Testis (tissue), 5 donors: ENCODE measurements at places on chromosomes 7 and 10. TPM values are rescaled to one million over a fixed set of nuclear protein-coding genes. Genes with fewer than 3 reads are reported as not detected.
A peak's percentile ranks its signal among the peaks of the same experiment; 100 is the strongest.

DNA sequence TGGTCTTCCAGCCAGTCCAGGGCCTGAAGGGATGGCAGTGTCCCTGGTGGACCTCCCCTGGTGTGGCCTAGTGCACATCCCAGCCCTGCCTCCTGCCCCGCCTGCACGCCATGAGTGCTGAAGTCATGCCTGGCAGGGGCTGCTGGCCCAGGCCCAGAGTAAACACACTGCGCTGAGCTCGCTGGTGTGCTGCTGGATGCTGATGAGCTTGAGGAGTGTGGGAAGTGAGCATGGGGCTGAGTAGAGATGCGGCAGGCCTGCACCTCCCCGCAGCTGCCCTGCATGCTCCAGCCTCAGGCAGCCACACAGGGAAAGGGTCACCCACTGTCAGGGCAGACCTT is 43.2 kb downstream of the HTRA1 start:
- no peak overlapping the region for H3K4me3 ChIP-seq
- no peaks in the 10 kb centered on the region for H3K27me3 ChIP-seq
- DNase-seq = peak; percentile 73
- H3K36me3 ChIP-seq = no peaks in the 10 kb centered on the region
- H3K4me1 ChIP-seq = peaks cover under 1% of the 10 kb centered on the region

The SFR1 gene
- 14.7 TPM for total RNA-seq

- H3K36me3 ChIP-seq = no peaks in the 10 kb centered on the region
- H3K4me1 ChIP-seq = no peaks in the 10 kb centered on the region
These were observed 55.3 kb downstream of the NCAPG2 start for GRCh38 chr7:158649279-158649678.

DNA sequence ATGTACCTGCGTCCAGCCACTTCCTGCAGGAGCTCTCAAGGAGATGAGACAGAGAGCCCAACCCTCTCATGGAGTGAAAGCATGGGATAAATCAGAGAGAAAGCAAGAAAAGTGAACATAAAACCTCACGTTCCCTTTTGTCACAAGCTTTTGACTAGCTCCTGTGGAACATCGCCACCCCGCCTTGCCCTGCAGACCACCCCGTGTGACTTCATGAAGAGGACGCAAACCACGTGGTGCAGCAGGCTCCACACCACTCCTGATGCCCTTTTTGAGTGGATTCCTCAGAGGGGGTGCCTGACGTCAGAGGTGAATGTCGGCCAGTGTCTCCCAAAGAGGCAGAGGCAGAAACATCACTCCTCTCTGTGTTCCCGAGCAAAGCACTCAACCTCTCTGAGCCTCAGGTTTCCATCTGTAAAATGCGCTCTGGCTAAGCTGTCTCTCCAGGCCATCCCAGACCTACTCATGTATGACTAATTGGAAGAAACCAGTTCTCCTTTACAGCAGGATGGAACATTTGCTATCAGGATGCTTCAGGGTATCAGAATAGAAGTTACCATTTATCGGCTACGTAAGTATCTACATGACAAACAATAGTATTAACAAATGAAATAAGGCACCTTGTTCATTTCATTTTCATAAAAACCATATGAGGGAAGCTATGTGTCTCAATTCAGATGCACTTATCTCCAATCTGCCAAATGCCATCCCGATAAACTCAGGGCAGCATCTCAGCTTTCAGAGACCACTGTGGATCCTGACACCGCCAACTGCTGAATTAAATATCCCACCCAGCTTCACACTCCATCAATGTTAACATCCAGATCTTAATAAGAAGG is 5.3 kb downstream of the ZNF488 start:
- H3K4me3 ChIP-seq = no peak overlapping the region

DNA sequence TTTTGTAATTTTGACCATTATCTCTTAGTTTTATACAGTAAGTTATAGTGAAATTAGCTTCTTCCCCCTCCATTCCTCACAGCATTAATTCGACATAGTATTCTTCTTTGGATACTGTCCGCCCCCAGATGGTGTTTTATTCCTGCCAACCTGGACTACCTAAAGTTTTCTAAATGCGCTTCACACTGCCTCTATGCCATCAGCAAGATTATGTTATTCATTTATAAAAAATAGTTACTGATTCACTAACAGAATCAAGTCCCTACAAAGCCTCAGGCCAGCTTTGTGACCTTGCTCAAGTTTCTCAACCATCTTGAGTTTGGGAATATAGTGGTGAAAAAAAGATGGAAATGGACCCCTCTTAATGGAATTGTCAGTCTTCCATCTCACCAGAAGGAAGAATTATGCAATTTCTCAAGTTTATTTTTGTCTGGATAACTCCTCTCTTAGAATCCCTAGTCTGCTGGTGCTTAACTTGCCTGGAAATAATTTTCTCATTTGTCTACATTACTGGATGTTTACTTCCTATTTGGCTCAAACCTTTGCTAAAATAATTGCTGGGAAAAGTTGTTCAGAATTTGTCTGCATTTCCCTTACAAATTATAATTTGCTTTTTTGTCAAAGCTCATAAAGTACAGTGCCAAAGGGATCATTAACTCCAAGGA is 16.7 kb upstream of the FGL2 start:
- no peak overlapping the region for H3K27ac ChIP-seq
- no peaks in the 10 kb centered on the region for H3K27me3 ChIP-seq
- H3K4me3 ChIP-seq = no peak overlapping the region
- H3K36me3 ChIP-seq = no peaks in the 10 kb centered on the region
- H3K4me1 ChIP-seq = no peaks in the 10 kb centered on the region

- H3K27me3 ChIP-seq = no peaks in the 10 kb centered on the region
- no peaks in the 10 kb centered on the region for H3K4me1 ChIP-seq
- H3K27ac ChIP-seq = no peak overlapping the region
- no peak overlapping the region for H3K4me3 ChIP-seq
- no peak for DNase-seq
These were observed 1.4 kb upstream of the ASIC3 start for GRCh38 chr7:151046603-151047573.

DNA sequence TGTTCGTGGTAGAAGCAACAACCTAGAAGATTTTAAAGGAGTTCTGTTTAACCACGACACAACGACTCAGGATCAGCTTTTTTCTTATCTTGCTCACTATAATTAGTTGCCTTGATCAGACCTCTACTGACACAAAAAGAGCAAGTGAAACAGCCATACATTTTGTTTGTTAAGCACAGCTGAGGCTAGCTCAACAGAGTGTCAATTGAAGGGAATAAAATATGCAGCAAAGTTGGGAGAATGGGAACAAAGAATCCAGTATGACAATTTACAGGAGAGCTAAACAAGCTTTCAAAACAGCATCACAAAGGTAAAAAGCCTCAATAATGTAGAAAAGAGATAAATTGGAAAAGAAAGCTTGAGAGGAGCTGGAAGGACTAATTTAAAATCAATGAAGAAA is 40.5 kb upstream of the HERPUD2 start:
- H3K4me1 ChIP-seq = no peaks in the 10 kb centered on the region
- H3K36me3 ChIP-seq = no peaks in the 10 kb centered on the region
- H3K4me3 ChIP-seq = no peak overlapping the region
- H3K27ac ChIP-seq = no peak overlapping the region

- H3K4me1 ChIP-seq = peaks cover 7% of the 10 kb centered on the region
- no peak overlapping the region for H3K4me3 ChIP-seq
- no peaks in the 10 kb centered on the region for H3K27me3 ChIP-seq
- peak; percentile 38 for DNase-seq
- H3K36me3 ChIP-seq = no peaks in the 10 kb centered on the region
- H3K27ac ChIP-seq = peak overlapping the region; percentile 79
These were observed 220.2 kb upstream of the CELF2 start for GRCh38 chr10:10797513-10797912.

The ZWINT gene
- 61.4 TPM for total RNA-seq

The SLC13A4 gene
- total RNA-seq = 33.0 TPM

GRCh38 chr7:77538281-77539212 is 1.5 kb downstream of the PTPN12 start:
- H3K36me3 ChIP-seq = no peaks in the 10 kb centered on the region
- H3K4me1 ChIP-seq = no peaks in the 10 kb centered on the region
- H3K4me3 ChIP-seq = peak overlapping the region; percentile 95
- no peaks in the 10 kb centered on the region for H3K27me3 ChIP-seq
- peak; percentile 88 for DNase-seq

The GPR158 gene
- total RNA-seq = 2.5 TPM

The COL28A1 gene
- total RNA-seq = 8.7 TPM

- no peaks in the 10 kb centered on the region for H3K27me3 ChIP-seq
- no peaks in the 10 kb centered on the region for H3K36me3 ChIP-seq
- H3K4me3 ChIP-seq = no peak overlapping the region
These were observed 61.6 kb downstream of the GRK5 start for GRCh38 chr10:119268871-119269506.

The PDE6C gene
- total RNA-seq = not detected

The IRF5 gene
- 5.6 TPM for total RNA-seq

The LIPK gene
- total RNA-seq = not detected

GRCh38 chr10:78843495-78843894 is 225.3 kb upstream of the ZMIZ1 start:
- no peak overlapping the region for H3K4me3 ChIP-seq
- H3K36me3 ChIP-seq = no peaks in the 10 kb centered on the region
- no peak for DNase-seq
- H3K27ac ChIP-seq = no peak overlapping the region
- H3K4me1 ChIP-seq = no peaks in the 10 kb centered on the region

The PRSS37 gene
- total RNA-seq = 38.6 TPM

- no peak overlapping the region for H3K4me3 ChIP-seq
- no peaks in the 10 kb centered on the region for H3K27me3 ChIP-seq
- H3K4me1 ChIP-seq = no peaks in the 10 kb centered on the region
- no peaks in the 10 kb centered on the region for H3K36me3 ChIP-seq
- H3K27ac ChIP-seq = no peak overlapping the region
These were observed 112.1 kb upstream of the SDK1 start for GRCh38 chr7:3188946-3189345.

- H3K27me3 ChIP-seq = no peaks in the 10 kb centered on the region
- H3K36me3 ChIP-seq = no peaks in the 10 kb centered on the region
- no peak overlapping the region for H3K4me3 ChIP-seq
- DNase-seq = no peak
- H3K27ac ChIP-seq = no peak overlapping the region
- H3K4me1 ChIP-seq = no peaks in the 10 kb centered on the region
These were observed 133.1 kb upstream of the CHST15 start for GRCh38 chr10:124226271-124227054.

DNA sequence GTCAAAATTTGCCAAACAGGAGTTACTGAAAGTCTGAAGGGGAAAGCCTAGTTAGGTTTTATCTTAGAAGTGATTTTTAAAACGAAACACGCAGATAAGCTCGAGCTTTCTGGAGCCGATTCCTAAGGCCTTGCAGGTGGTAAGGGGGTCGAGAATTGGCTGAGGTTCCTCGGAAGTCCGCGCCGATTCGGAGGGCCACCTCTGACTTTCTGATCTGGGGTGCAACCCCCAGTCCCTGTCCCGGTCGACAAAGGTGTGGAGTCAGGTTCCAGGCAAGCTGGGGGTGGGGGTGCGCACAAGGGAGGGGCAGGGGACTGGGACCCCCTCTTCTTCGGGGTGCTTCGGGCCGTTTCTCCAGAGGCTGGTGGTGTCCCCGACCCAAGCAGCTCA is 701 bp upstream of the CUL1 start:
- H3K4me3 ChIP-seq = peak overlapping the region; percentile 96
- DNase-seq = peak; percentile 45
- H3K4me1 ChIP-seq = peaks cover 19% of the 10 kb centered on the region

GRCh38 chr10:18140149-18140956 is at the start of gene CACNB2:
CACNB2 (plus strand) TSS chr10:18140424.
- peak within 1 kb of the TSS; percentile 66 for H3K4me3 ChIP-seq
- no peaks in the 10 kb centered on the region for H3K36me3 ChIP-seq
- peak; percentile 71 for DNase-seq
- H3K27ac ChIP-seq = peak within 1 kb of the TSS; percentile 69
- H3K4me1 ChIP-seq = no peaks in the 10 kb centered on the region

DNA sequence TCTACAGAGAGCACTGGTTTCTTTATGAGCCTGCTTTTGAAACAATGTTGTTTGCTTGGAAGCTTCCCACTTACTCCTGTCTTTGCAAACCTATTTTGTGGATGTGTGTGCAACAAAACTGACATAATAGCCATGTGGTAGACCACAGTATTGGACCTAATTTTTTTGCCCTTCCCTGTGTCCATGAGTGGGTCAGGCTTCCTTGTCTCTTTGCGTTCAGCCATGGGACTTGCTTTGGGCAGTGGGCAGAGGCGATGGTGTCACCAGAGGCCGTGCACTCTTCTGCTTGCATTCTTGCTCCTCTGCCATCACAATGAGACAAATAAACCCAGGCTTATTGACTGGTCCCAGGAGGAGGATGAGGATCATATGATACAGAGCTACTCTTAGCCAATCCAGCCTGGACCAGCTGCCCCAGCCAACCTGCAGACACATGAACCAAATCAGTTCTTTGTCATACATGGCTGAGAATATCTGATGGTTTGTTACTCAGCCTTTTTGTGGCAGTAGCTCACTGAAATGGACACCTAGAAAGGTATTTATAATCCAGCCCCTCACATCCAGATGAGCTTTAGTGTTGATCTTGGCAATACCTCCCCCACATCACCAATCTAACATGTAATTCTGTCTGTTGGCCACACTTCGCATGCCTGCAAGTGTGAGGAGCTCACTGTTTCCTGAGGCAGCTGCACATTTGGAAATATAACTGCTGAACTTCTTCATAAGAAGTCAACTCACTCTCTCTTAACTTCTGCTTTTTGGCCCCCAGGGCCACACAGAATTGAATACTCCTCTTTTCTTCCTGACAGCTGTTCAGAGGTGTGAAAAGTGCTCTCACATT is 427.8 kb upstream of the ZMIZ1 start:
- no peaks in the 10 kb centered on the region for H3K27me3 ChIP-seq
- no peaks in the 10 kb centered on the region for H3K36me3 ChIP-seq
- no peak overlapping the region for H3K27ac ChIP-seq
- no peaks in the 10 kb centered on the region for H3K4me1 ChIP-seq
- no peak for DNase-seq

DNA sequence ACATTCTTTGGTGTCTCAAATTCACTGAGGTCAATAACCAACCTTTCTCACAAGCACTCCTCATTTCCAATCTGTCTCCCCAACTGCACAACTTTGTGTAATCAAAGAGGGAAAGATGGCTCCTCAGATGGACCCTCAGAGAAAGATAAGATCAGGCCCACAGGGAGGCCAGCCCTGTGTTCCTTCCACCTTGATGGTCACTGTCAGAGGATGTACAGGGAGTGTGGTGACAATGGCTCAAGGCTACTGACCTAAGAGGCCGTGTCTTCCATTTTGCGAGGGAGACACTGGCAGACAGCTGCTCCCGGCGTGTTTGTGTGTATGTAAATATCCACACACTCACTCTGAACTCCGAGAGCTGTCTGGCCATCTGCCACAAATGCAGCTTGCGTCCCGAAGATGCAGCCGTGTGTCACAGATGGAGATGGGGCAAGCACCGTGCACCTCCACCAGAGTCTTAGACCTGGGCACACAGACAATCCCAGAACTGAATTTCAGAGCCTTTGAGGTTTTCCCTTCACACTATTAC is 712.1 kb upstream of the NRP1 start:
- no peak overlapping the region for H3K27ac ChIP-seq
- DNase-seq = no peak
- H3K27me3 ChIP-seq = no peaks in the 10 kb centered on the region
- no peak overlapping the region for H3K4me3 ChIP-seq
